ENCODE measurements at places on chromosomes 5 and 9.

DNA sequence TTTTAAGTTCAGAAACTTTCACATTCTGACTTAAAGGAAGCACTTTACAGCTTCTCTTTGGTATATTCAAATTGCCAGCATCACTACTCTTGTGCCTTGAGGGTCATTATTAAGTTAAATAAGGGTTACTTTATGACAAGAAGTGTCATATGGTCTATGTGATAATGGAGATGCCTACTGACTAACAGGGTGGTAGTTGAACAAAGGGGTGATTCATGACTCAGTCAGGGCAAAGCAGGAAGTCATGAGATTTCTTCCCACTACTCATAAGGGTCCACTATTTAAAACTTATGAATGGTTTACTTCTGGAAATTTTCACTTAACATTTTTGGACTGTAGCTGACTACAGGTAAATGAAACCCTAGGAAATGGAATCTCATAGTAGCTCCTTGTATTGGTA, 938.3 kb upstream of the PTPRD start:
- DNase-seq = no peak

- DNase-seq = no peak
Observed at GRCh38 chr5:126108470-126108869, 314.7 kb upstream of the GRAMD2B start.

- DNase-seq = no peak
Observed at GRCh38 chr5:17227868-17228267, 10.4 kb downstream of the BASP1 start.

GRCh38 chr9:90245661-90246060, 397.0 kb downstream of the DIRAS2 start:
- no peak for DNase-seq

- DNase-seq = peak; percentile 53
Observed at GRCh38 chr9:112486221-112487007, at the start of gene KIAA1958. KIAA1958 (plus strand) TSS chr9:112486827; CDS start chr9:112574081, 87,254 bp downstream.

- DNase-seq = no peak
Observed at GRCh38 chr5:137199201-137199600, 299.9 kb downstream of the SPOCK1 start.

- DNase-seq = no peak
Observed at GRCh38 chr5:72723581-72723980, 92.9 kb upstream of the TNPO1 start.

GRCh38 chr5:31100047-31100575, 93.4 kb upstream of the CDH6 start:
- DNase-seq = no peak

DNA sequence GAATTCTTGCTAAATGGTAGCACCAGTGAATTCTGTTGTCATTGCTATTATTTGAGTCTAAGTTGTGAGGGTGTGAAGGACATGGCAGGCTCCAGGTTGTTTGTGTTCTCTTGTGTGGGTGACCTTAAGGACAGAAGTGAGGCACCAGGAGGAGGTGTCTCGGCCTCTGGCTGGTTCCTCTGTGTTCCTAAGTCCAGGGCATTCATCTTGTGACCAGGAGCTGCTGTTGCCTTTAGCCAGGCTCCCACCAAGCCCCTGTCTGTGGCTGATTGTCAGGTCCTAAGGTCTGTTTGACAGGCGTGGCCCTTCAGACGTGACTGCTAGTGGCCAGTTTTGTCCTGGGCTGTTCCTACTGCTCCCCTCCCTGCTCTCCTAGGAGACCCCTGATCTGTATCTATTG, 89.4 kb downstream of the ANGPTL2 start:
- no peak for DNase-seq

DNA sequence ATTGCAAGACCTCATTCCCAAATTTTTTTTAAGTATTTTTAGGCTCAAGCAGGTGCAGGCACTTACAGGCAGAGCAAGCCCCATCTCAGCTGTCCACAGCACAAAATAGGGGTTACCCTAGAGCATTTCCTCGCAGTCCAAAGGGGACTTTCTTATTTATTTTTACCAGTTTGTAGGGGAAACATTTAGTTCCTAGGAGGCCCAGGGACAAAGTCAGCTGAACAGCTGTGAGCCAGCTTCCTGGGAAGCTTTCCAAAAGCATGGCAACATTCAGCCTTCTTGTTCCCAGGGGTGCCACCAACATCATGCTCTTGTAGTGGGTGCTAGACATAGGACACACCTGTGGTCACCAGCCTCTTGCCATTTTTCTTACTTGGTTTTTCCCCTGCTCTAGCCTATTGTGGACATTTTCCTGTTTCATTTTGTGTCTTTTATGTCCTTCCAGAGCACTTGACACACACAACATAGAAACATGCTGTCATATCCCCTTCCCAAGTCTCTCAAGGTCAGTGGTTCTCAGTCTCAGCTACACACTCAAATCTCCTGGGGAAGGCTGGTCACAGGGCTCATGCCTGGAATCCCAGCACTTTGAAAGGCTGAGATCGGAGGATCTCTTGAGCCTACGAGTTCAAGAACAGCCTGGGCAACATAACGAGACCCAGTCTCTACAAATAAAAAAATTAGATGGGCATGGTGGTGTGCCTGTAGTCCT, 38.2 kb downstream of the HAVCR1 start:
- no peak for DNase-seq

DNA sequence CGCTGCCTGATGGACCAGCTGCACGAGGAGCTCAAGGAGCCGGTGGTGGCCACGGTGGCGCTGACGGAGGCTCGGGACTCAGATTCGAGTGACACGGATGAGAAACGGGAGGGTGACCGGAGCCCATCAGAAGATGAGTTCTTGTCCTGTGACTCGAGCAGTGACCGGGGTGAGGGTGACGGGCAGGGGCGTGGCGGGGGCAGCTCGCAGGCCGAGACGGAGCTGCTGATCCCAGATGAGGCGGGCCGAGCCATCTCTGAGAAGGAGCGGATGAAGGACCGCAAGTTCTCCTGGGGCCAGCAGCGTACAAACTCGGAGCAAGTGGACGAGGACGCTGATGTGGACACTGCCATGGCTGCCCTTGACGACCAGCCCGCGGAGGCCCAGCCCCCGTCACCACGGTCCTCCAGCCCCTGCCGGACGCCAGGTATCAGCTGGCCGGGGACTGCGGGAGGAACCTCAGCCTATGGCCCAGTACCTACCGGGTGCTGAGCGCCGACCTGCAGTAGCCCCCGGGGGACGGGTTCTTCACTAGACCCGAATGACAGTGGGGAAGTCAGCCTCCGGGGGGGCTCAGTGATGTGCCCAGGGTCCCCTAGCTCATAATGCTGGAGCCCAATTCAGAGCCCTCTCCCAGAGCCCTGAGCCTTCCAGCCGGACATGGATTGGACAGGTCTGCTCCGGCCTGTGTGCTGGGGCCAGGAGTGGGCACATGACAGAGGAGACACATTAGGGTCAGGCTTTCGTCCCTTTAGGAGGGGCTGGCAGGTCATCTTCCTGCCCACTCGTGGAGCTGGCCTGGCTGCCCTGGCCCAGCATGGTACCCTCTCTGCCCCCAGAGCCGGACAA, 33.0 kb downstream of the USP20 start:
- no peak for DNase-seq

GRCh38 chr5:12073426-12073825, 169.2 kb upstream of the CTNND2 start:
- no peak for DNase-seq

DNA sequence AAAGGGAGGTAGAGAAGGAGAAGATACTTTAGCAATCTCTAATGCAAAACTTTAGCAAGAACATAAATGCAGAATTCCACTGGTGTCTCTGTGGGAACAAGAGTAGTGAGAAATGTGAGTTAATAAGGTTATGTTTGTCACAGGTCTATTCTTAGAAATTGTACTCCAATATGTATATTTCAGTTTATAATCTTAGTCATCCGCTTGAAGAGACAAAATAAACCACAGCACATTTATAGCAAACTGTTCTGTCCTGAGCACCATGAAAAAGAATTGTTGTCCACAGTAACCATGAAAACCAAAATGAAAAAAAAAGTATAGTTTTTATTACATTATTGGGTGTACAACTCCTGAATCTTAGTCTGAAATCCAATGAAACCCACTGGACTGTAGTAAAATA, 93.6 kb upstream of the TSLP start:
- DNase-seq = no peak

DNA sequence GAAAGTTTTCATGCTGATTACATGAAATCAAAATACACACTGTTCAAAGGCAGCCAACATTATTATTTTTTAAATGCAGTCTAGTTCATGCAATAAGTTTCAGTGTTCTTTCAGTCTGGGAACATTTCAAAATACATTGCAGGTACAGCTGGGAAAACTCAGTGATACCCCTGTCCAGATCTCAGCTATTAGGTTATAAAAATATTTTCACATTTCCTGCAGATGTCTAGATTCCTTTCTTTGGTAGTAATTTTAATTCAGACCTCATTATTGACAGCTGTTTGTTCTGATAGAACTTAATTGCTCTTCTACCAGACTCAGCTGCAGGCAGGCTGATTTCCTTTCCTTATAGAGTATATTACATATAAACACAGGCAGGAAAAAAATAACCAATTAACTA, 556.8 kb upstream of the DMAC1 start:
- no peak for DNase-seq

DNA sequence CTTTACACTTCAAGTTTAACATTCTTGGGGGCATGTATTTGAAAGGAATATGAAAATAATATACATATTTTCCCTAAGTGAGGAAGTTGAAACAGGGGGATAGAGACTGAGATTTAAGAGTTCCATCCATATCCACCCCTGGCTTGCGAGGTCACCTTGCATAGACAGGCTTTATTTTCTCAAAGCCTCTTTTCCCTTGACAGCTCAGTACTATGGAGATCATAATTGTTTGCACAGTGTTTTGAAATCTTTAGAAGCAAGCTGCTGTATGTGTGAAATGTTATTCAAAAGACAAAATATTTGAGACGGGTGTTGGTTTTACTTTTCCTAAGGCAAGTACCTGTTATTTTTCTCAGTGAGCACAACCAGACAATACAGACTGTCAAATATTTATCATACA, 163.1 kb downstream of the LRRC70 start:
- DNase-seq = no peak

GRCh38 chr9:82531795-82532194, 531.1 kb downstream of the RASEF start:
- DNase-seq = no peak

DNA sequence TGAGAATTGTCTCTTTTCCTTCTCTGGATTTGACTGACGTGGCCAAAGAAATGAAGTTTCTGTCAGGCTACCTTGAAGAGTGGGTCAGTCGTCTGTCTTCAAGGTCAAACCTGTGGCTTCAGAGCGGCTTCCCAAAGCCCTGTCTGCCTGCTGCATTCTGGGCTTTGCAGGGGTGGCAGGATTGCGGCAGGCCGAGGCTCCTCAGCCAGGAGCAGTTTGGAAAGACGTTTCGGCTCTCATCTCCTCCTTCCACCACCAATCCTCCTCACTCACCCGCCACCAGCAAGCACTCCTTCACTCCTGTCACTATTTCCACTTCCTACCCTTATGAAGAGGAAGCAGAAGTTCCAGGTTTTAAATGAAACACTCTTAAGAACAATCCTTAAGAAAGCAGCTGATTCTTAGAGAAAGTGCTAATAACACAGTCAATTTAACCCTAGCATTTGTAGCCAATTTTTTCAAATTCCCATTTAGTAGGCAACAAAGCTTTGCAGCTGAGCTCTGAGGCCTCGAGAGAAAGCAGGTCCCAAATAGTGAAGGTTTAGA, 351.7 kb downstream of the ZNF608 start:
- no peak for DNase-seq

DNA sequence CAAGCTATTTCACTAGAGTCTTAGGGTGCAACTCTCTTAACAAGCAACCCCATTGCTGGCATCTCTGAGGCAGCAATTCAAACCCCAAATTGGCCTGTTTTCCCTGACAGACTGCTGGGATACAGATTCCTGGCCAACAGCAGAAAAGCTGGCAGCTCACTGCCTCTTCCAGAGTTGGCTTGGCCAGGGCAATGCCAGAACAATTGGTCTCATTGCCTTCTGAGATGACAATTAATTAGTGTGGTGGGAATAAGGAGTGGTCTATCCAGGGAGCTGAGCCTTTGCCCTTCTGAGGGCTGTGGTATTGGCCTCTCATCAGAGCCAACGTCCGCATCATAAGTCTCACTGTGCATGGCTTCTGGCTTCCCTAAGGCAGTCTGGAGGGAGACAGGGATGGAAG, 183.2 kb downstream of the GNAQ start:
- DNase-seq = no peak

- DNase-seq = no peak
Observed at GRCh38 chr5:144247131-144247530, 76.5 kb downstream of the KCTD16 start.

DNA sequence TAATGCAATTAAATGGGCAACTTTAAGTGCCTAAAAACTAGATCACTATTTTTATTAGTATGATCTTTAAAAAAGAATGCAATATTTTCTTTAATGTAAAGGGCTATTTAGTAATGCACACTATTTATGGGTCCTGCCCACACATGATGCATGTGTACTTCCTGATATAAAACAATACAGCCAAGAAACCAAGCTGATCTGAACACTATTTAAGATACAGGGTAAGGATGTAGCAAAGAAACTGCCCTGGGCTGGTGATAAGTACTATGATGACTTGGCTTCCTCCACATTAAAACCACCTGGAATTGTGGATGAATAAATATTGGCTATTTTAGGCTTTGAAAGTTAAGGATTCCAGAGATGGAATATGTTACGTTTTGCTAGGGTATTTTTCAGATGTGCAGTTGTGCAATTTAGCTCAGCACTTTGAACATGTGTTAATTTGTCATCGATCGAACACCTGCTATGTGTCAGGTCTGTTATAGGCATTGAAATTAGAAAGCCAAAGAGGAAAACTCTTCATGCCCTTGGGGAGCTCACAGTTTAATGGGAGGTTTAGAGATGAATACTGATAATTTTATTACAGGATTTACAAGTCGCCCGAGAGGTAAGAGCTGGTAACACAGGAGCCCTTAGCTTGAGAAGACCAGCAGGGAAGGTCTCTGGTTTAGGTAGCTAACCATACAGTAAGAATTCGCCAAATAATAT, 276.7 kb downstream of the PLK2 start:
- DNase-seq = no peak

DNA sequence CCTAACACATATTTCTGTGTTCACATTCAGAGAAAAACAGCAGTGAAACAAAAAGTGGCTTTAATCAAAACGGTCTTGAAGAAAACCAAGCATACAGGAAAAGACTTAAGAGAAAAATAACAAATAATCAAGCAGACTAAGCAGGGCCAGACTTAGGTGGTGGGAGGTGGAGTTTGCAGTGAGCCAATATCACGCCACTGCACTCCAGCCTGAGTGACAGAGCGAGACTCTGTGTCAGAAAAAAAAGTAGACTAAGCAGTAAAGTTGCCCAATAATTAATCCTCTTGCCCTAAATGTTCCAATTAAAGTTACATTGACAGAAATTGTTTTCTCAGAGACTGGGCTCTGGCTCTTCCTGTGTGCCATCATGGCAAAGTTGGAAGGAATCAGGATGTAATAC, 26.6 kb upstream of the GLDC start:
- DNase-seq = no peak
